ENCODE measurements at places on chromosomes 7 and 10.
A peak's percentile ranks its signal among the peaks of the same experiment; 100 is the strongest.

DNA sequence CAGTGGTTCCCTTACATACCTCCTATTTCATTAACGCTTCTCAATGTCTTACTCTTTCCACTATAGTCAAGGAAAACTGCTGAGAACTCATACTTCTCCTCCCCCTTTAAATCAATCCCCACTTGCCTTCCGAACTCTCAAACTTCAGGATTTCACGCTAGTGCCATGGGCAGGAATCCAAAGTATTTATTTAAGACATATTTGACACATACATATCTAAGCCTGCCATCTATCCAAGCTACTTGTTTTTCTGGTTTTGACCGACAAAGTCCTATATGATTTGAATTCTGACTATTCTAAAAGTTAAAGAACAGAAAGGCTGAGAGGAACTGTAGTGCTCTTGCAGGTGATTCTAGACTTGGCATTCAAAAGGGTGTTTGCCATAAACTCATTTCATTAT is 51.8 kb downstream of the CCDC6 start:
- no peaks in the 10 kb centered on the region for H3K27me3 ChIP-seq
- no peak overlapping the region for H3K27ac ChIP-seq
- no peak for DNase-seq
- H3K4me3 ChIP-seq: no peak overlapping the region
- no peaks in the 10 kb centered on the region for H3K4me1 ChIP-seq

- H3K27me3 ChIP-seq: no peaks in the 10 kb centered on the region
- DNase-seq: no peak
- peaks cover 3% of the 10 kb centered on the region for H3K36me3 ChIP-seq
Measured at GRCh38 chr10:4836416-4836969, 10.5 kb downstream of the AKR1E2 start.

DNA sequence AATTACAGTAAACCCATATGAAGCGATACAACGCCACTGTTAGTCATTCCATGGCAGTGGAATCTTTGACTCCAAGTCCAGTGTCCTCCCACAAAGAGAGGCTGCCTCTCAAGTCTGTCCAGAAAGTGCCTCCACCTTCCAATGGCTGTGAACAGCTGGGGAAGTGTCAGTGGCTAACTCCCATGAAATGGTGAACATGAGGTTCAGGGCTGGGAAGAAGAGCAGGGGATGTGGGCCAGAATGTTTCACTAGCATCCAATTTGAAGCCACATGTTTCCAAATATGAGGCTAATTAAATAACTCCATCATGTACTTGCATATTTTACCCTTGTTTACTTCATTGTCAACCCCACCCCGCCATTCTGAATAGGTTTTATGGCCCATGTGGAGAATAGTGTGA is 53.1 kb upstream of the CHST15 start:
- no peak overlapping the region for H3K27ac ChIP-seq
- H3K4me1 ChIP-seq: peaks cover under 1% of the 10 kb centered on the region
- no peaks in the 10 kb centered on the region for H3K36me3 ChIP-seq
- DNase-seq: no peak
- no peaks in the 10 kb centered on the region for H3K27me3 ChIP-seq
- H3K4me3 ChIP-seq: no peak overlapping the region

DNA sequence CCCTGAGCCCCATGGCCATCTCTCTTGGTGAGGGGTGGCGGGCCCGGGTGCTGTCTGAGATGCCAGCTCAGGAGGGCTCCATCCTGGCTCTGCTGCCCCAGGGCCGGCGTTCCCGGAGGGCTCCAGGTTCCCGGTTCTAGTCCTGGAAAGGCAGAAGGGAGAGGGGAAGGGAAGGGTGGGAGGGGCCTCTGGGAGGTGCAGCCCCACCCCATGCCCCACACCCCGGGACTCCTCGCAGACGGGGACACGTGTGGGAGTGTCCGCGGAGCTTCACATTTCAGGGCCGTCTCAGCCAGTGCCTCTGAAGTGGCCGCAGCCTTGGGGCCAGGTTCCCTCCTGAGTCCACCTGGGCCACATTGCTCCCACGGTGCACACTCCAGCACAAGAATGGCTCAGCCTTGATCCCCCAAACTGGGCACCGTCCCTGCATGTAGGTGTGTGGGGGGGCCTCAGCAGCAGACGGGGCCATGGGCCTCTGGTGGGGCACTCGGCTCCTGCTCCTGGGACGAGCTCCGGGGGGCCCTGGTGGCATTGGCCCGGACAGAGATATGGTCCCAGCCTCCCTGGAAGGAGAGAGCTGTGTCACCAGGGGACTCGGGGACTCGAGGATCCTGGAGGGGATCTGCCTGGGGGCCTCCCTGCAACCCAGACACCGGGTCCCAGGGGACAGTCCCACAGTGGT is 5.8 kb downstream of the BHLHA15 start:
- no peak overlapping the region for H3K27ac ChIP-seq
- H3K27me3 ChIP-seq: no peaks in the 10 kb centered on the region
- no peak overlapping the region for H3K4me3 ChIP-seq
- H3K4me1 ChIP-seq: no peaks in the 10 kb centered on the region

- H3K36me3 ChIP-seq: no peaks in the 10 kb centered on the region
- H3K4me1 ChIP-seq: no peaks in the 10 kb centered on the region
- H3K4me3 ChIP-seq: no peak overlapping the region
- no peak for DNase-seq
Measured at GRCh38 chr7:128849804-128850490, 12.7 kb upstream of the ATP6V1F start.

- H3K4me1 ChIP-seq: peaks cover 3% of the 10 kb centered on the region
- H3K36me3 ChIP-seq: no peaks in the 10 kb centered on the region
- no peak overlapping the region for H3K4me3 ChIP-seq
- H3K27ac ChIP-seq: no peak overlapping the region
- peaks cover 3% of the 10 kb centered on the region for H3K27me3 ChIP-seq
Measured at GRCh38 chr10:30538086-30538485, 91.5 kb downstream of the LYZL2 start.

- H3K4me3 ChIP-seq: no peak overlapping the region
- H3K27me3 ChIP-seq: no peaks in the 10 kb centered on the region
- H3K36me3 ChIP-seq: no peaks in the 10 kb centered on the region
- peaks cover 9% of the 10 kb centered on the region for H3K4me1 ChIP-seq
Measured at GRCh38 chr10:70341016-70341415, 41.4 kb downstream of the LRRC20 start.

- no peaks in the 10 kb centered on the region for H3K4me1 ChIP-seq
- DNase-seq: no peak
- no peaks in the 10 kb centered on the region for H3K36me3 ChIP-seq
- no peak overlapping the region for H3K4me3 ChIP-seq
Measured at GRCh38 chr7:39845006-39845405, 105.0 kb upstream of the CDK13 start.

DNA sequence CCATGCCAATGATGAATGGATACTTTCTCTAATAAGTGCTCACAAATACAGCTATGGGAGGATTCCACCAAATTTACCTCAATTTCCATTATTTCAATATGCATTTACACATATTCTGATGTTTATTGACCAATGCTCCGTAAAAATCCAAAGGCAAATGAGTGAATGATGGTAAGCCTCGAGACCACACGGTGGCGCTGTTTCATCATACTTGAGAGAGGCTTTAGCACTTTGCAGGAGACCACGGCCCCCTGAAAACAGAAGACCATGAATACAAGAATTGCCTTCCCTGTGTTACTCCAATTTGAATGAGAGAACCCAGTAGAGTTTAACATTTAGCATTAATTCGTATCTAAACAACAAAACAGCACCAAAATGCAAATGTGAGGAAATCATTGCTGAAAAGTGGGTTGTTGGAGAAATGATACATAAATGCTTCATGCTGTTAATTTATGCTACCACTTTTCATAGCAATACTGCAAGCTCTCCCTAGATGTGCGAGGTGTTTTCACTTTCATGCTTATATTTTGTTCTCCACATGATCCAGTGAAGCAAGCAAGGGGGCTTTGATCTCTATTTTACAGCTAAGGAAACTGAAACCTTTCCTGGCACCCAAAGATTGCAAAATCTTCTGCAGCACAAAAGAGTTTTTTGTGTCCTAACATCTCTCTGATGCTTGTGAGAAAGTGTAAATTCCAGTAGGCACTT is 35.4 kb downstream of the TRIL start:
- no peaks in the 10 kb centered on the region for H3K27me3 ChIP-seq
- peaks cover 9% of the 10 kb centered on the region for H3K4me1 ChIP-seq
- H3K36me3 ChIP-seq: no peaks in the 10 kb centered on the region

GRCh38 chr10:89213191-89213808 is 6.2 kb upstream of the CH25H start:
- H3K36me3 ChIP-seq: peaks cover 3% of the 10 kb centered on the region
- H3K4me3 ChIP-seq: no peak overlapping the region
- DNase-seq: no peak
- no peak overlapping the region for H3K27ac ChIP-seq

GRCh38 chr10:92180399-92180798 is 110.5 kb downstream of the CPEB3 start:
- no peaks in the 10 kb centered on the region for H3K27me3 ChIP-seq
- no peak for DNase-seq
- no peaks in the 10 kb centered on the region for H3K4me1 ChIP-seq
- no peaks in the 10 kb centered on the region for H3K36me3 ChIP-seq

GRCh38 chr7:33043501-33044400 is 18.8 kb downstream of the NT5C3A start:
- H3K27me3 ChIP-seq: no peaks in the 10 kb centered on the region
- no peak for DNase-seq
- H3K36me3 ChIP-seq: no peaks in the 10 kb centered on the region
- H3K27ac ChIP-seq: peak overlapping the region; percentile 30

GRCh38 chr7:282621-283020 is 7.3 kb upstream of the FOXL3 start:
- no peak overlapping the region for H3K27ac ChIP-seq
- no peaks in the 10 kb centered on the region for H3K4me1 ChIP-seq
- no peak for DNase-seq
- no peaks in the 10 kb centered on the region for H3K36me3 ChIP-seq

- peaks cover 13% of the 10 kb centered on the region for H3K4me1 ChIP-seq
- no peaks in the 10 kb centered on the region for H3K27me3 ChIP-seq
- DNase-seq: no peak
- no peak overlapping the region for H3K4me3 ChIP-seq
- no peaks in the 10 kb centered on the region for H3K36me3 ChIP-seq
Measured at GRCh38 chr10:132684164-132684891, 101.6 kb downstream of the NKX6-2 start.

GRCh38 chr7:33986951-33987947 is 81.9 kb downstream of the BMPER start:
- no peaks in the 10 kb centered on the region for H3K36me3 ChIP-seq
- no peak overlapping the region for H3K4me3 ChIP-seq
- H3K27ac ChIP-seq: peak overlapping the region; percentile 80
- no peaks in the 10 kb centered on the region for H3K27me3 ChIP-seq
- DNase-seq: peak; percentile 93
- peaks cover 37% of the 10 kb centered on the region for H3K4me1 ChIP-seq

DNA sequence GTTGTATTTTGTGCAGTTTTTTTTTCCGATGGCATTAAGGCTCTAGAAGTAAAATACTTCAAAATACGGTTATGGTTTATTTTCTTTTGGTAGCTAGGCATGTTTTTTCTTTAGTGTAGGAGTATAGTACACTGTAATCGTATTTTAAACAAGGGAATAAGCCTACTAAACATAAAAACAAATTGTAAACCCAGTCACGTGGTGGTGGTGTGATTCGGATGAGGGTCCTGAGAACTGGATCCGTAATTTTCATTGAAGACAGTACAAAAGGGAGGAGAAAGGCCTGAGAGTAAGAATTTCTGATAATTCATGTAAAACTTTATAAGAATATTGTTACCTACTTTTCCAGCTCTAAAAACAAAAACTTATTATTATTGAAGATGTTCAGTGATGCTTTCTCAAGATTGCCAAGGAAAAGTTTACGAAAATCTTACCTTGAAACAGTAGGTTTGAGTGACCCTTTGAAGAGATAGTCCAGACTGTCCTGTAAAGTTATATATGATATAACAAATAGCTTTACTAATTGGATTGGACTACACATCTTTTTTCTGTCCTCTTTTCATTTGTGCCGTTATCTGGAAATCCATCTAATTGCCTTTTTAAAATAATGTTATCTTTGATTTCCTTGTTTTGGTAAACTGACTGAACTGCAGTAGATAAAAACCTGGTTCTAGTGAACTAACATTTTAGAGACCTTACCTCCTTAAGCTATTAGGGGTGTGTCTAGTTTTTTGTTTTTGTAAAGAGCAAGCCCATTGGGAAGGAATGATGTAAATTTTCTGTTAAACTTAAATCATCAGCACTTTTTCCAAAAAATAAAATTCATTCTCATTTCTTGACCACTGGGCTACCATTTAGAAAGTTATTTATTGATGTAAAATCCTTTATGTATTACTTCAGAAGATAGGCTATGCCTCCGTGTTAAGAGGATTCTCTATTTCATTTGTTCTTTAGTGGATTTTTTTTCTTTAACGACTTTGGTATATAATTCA is 1.0 kb upstream of the PBLD start:
- no peaks in the 10 kb centered on the region for H3K27me3 ChIP-seq
- peak overlapping the region; percentile 98 for H3K27ac ChIP-seq
- peaks cover 29% of the 10 kb centered on the region for H3K36me3 ChIP-seq
- H3K4me1 ChIP-seq: peaks cover 41% of the 10 kb centered on the region
- no peak for DNase-seq

- no peak overlapping the region for H3K27ac ChIP-seq
- H3K4me1 ChIP-seq: peaks cover 64% of the 10 kb centered on the region
- no peak for DNase-seq
- H3K27me3 ChIP-seq: no peaks in the 10 kb centered on the region
- H3K4me3 ChIP-seq: no peak overlapping the region
- H3K36me3 ChIP-seq: peaks cover 24% of the 10 kb centered on the region
Measured at GRCh38 chr7:55117286-55117685, 98.5 kb downstream of the EGFR start.

All from keratinocyte (primary cell).